ENCODE measurements at places on chromosomes 5 and 9.

DNA sequence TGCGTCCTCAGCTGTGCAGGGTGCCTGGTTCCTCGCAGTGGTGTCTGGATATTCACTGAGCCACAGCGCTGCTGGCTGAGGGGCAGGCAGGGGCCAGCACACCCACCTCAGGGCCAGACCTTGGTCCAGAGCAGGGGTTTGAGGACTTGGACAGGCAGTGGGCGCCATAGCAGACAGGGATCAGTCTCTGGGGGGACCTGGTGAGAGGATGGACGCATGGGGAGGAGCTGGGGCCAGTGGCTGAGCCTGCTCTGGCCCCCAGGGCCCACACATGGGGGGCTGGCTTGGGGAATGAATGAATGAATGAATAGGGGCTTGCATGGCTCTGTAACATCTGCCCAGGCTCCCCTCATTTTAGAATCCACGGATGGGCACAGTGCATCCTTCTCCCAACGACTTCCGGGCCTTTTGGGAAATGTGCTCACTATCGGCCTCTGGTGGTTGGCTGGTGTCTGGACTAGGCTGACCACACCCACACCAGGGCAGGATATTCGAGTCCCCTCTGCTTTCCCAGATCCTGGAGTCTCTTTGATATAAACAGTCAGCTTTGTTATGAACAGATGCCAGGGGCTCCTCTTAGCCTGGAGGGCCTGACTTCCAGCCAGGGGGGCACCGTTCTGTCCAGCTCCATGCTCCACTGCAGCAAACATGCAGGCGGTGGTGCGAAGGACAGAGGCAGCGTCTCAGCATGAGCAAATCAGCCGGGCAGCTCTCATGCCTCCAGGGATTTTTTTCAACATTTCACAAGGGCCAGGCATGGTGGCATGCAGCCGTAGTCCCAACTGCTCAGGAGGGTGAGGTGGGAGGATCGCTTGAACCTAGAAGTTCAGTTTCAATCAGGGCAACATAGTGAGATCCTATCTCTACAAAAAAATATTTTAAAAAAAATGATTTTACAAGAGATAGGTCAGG is 62.6 kb downstream of the NEK6 start:
- no peak for DNase-seq

GRCh38 chr9:29394855-29395254 is 1821.6 kb upstream of the C9orf72 start:
- DNase-seq: no peak

DNA sequence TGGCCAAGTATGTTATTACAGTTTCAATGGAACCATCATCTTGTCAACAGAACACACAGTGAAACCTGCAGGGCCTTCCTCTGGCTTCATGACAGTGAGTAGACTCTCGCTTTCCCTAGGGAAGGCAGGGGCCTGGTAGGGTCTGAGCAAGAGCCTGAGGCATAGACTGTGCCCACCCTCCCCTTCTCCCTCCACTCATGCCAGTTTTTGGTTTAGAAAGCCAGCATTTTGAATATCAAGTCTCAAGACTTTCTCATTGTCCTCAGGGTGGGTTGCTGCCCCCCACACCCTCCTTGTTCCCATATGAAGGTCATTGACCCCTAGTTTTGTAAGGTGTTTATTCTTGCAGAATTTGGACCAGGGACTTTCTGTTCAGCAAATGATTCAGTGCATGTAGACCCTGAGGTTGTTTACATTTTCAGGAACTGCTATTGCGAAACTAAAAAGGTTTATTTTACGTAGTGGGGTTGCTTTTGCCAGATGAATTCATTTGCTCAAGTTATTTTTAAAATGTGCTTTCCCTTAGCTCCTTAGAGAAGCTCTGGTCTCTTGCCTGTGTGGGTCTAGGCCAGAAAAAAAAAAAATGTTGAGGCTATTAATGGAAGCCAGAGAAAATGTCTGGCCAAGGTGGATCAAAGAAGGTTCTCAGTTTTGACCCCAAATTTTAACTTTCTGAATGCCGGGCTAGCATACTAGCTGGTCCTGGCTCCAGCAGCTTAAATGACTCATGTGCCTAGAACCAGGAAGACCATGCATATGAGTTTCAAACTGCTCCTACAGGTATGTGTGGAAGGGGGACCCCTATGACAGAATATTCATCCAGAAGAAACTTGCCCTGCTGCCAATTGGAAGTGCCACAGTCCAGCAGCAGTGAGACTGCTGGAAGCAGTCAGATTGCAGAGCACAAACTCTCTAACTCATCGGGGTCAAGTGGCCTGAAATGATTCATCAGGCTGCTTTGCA is 10.1 kb upstream of the MOB3B start:
- DNase-seq: no peak

DNA sequence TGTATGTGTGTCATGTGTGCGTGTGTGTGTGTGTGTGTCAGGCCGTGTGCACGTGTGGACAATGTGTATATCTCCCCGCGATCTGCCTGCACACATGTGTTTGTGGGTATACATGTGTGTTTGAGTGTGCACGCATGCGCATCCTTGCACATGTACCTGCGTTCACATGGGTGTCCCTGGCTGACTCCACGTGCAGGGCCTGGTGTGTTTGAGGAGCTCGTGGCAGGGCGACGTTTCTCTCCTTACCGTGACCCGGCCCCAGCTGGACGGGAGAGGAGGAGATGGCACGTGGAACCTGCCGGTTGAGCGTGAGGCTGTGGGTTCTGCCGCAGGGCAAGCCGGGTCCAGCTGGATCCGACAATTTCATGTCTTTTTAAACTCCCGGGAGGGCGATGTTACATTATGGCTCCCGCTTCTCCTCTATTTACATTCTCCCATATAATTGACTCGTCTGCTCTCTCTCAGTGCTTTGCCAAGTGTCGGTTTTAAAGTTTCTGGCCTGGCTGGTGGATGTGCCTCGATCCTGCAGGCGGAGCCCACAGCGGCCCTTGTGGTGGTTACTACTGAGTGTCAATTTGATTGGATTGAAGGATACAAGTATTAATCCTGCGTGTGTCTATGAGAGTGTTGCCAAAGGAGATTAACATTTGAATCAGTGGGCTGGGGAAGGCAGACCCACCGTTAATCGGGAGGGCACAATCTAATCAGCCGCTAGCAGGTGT is 5.9 kb downstream of the COL5A1 start:
- no peak for DNase-seq

GRCh38 chr9:124458441-124458840 is 8.2 kb downstream of the ADGRD2 start:
- no peak for DNase-seq

- no peak for DNase-seq
Measured at GRCh38 chr9:72292256-72292682, 72.7 kb downstream of the ZFAND5 start.

DNA sequence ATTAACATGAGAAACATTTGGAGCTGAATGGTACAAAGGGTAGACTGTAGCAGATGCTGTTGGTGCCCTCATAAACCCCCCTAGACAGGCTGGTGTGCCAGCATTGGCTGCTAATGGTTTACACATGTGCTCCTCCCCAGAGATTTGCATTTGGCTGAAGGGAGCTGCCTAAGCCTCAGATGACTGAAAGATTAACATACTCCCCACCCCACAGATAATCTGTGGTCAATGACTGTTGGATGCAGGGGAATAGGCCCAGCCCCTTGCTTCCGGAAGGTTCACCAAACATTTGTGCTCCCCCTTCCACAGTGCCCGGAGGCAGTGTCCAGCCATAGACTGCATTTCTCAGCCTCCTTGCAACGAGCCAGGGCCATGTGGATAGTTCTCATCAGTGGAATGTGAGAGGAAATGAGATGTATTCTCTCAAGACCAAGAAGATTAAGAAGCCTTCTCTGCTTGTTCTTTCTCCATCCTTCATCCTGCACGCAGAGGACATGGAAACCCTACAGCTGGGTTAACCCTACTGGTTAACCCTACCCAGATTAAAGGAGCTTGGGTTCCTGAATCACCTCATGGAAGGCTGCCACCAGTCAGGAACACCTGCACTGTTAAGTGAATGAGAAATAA is 79.6 kb downstream of the PHAX start:
- no peak for DNase-seq

GRCh38 chr5:128646176-128646575 is 108.1 kb upstream of the FBN2 start:
- no peak for DNase-seq

DNA sequence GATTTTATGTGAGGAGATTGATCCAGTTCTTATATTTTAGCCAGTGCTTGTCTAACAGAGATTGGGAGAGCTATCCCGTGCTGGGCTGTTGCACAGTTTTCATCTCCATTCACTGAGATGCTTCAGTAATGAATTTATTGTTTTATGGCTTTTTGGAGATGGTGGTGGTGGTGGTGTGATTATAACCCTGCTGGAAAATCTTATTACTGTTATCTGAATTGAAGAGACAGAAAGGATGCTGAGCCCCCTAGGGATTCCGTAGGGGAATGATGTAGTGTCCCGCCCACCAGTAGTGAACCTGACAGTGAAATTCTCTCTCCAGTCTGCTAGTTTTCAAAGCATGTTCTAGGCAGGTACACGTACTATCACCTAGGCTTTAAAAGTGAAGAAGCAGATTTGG is 1.9 kb downstream of the RAI14 start:
- no peak for DNase-seq

- no peak for DNase-seq
Measured at GRCh38 chr5:38370358-38371100, 112.2 kb downstream of the EGFLAM start.

DNA sequence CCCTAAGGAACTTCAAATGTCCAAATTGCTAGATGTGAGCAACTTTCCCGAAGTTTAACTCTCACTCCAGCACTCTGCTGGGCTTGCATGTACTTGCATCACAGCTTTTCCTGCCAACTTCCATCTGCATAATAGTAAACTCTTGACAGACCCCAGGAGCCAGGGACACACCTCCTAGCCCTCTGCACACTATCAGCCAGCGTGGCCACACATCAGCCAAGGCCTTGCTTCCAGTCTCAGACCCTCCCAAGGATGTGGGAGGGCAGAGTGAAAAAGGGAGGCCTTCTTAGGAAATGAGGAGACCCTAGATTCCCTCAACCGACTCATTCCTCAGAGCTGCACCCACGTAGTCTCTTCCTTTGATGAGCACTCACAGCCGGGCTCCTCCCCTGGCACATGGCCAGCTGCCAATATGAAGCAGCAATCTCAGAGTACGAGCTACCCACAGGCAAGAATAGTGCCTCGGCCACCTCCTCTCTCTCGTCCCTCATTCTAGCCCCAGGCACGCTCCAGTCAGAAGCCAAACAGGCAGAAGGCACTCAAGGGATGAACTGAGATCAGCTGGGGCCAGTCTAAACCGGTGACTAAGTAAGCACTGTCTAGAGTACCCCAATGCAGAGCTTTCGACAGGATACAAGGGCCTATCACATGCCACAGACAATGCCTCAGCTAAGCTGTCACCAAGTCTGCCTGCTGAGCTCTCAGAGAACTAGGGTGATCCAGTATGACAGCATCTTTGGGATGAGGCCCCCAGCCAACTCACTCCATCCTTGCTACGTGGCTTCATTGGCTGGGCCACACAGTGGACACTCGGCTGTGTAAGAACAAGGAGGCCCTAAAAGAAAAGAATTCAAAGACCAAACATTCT is 2.3 kb downstream of the P4HA2 start:
- DNase-seq: no peak

DNA sequence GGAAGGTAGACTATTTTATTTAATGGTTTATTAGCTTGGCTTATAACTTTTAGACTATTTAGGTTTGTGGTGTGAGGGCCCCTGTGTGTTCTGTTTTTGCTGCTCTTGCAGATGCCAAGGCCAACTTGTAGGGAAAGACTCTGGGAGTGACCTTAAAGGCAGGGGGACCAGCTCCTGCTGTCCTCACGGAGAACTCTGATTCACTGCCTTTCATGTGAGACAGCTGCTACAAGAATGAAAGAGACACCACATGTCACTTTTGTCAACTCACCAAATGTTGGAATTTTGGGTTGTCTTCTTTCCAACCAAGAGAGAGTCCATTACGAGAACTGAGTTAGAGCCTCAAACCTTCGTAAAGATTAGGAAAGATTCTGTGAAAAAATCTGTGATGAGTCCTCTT is 258.3 kb upstream of the ADAMTSL1 start:
- no peak for DNase-seq

DNA sequence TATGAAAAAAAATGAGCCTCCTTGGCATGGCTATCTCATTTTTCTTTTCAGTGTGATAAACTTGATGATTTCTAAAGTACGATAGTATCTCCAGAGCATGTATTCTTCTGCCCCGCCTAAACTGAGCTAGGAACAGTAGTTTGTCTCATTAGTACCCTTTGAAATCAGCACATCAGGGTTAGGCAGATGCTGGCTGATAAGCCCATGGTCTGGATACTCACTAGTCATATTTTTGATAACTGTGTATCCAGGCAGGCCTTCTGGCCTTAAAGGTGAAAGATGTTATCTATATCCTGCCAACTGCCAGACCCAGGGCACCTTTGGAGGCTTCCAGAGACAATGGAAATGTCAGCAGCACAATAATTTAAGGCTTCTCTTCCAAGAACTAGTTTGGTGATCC is 103.8 kb downstream of the GIN1 start:
- DNase-seq: no peak

- no peak for DNase-seq
Measured at GRCh38 chr9:38226491-38226951, 157.5 kb upstream of the SHB start.

GRCh38 chr9:98810102-98810842 is 2.8 kb downstream of the GALNT12 start:
- no peak for DNase-seq

GRCh38 chr9:111559000-111559610 is 34.1 kb downstream of the ZNF483 start:
- DNase-seq: no peak

GRCh38 chr5:128083811-128084227 is 253 bp downstream of the SLC12A2 start:
- DNase-seq: no peak

- DNase-seq: no peak
Measured at GRCh38 chr9:107174441-107174840, 108.6 kb upstream of the RAD23B start.

DNA sequence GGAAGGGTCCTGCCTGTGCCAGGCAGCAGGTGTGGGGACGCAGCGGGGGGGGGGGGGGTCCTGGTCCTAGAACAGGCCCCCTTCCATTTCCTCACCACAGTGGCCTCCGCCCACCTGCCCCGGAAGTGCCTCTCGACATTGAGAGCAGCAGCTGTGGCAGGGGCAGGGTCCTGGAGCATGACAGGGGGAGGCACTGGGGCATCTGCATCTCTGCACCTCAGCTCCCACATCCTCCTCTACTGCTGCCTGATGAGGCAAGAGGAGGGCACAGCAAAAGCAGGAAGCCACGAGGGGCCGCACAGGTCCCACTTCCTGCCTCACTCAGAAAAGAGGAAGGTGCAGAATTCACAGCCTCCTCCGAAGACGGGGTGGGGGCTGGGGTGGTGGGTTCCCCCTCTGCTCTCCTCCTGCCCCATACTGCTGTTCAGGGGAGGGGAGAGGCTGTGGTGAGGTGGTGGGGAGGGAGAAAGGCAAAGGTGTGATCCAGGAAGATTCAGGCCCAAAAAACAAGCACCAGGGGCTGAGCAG is 14.8 kb downstream of the AKNA start:
- DNase-seq: peak; percentile 44

DNA sequence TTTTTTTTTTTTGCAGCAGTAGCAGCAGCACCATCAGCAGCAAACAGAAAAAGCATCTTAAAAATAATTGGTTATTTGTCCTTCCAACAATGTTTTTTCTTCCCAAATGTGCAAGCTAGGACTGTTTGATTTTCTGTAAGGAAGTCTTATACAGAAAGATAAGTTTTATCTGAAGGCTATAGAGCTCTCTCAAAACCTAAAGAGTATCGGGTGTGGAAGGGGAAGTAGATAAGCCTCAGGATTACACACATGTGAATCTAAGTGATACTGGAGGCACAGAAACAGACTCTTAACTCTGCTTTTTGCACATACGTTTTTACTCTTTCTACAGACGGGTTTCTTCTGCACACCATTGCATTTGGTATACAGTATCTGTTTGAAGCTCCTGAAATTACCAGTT is 184.4 kb upstream of the FTMT start:
- no peak for DNase-seq

Measured in stimulated activated CD8-positive, alpha-beta memory T cell treated with anti-CD3 and anti-CD28 coated beads, Interleukin-4, amount 100 ng/mL, for 4 hours (primary cell).